ENCODE measurements at places on chromosomes 3 and 15.

- DNase-seq: no peak
These were observed 5.0 kb downstream of the MEX3B start for GRCh38 chr15:82040862-82041261.

DNA sequence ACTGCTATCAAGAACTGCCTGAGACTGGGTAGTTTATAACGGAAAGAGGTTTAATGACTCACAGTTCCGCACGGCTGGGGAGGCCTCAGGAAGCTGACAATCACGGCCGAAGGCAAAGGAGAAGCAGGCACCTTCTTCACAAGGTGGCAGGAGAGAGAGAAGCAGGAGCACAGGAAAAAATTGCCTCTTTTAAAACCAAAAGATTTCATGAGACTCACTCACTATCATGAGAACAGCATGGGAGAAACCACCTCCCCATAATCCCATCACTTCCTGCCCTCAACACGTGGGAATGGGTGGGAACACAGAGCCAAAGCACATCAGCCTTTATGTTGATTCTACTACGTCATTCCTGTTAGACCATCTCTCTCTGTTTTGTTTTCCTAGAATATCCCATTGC is 650.9 kb upstream of the SEMA6D start:
- no peak for DNase-seq

GRCh38 chr3:114508976-114509375 is 215.1 kb downstream of the TIGIT start:
- DNase-seq: no peak

GRCh38 chr15:59371458-59372351 is 966 bp downstream of the MYO1E start:
- DNase-seq: peak; percentile 62

DNA sequence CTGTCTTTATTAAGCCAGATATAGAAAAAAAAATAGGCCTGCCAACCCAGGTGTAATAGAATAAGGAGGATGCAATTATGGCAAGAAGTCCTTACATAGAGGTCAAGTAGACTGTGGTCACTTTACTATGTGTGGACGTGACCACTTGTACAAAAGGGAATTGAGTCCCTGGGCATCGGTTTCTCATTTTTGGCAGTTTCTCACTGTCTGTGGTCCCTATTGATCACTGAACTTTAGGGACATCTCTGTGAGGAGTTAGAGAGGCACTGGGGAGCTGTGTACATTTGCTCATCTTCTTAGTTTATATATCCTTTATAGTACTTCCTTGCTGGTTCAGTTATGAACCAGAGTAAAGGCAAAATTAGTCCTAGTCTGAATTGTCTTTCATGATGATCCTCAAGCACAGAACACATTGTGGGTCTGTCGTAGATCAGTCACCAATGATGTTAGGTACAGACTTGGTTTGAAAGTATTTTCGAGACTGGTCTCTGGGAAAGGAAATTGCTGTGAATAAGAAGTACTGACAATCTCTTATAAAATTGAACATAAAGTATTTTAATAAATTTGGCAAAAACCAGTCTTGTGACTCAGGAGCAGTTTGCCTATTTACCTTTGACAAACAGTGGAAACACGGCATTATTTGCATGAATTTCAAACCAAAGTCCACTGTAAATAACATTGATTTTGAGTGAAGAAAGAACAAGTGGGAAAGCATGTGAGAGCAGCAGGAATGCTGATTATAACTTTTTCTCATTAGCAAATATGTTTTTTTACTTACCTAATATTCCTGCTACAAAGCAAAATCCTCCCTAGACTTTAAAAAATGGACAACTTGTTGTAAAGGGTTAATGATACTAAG is 218.9 kb upstream of the DPH6 start:
- no peak for DNase-seq

GRCh38 chr3:160950542-160950941 is 154.6 kb downstream of the B3GALNT1 start:
- DNase-seq: no peak

DNA sequence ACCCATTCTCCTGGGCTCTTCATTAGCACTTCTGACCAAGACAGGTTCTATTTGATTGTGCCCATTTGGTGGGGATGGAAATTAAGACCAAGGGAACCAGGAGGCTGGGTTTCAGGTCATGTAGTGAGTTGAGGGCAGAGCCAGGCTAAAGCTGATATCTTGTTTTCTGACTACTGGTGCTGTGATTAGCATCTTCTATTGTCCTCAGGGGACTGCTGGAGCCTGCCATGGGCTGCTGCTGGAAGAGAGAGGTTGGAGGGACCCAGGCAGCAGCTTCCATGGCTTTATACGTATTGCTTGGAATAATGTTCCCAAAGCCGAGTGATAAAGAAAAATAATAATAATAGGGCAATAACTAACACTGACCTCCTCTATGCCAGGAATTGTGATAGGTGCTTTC is 211.4 kb upstream of the ROPN1 start:
- no peak for DNase-seq

GRCh38 chr15:88894348-88894818 is 961 bp downstream of the HAPLN3 start:
- peak; percentile 81 for DNase-seq

DNA sequence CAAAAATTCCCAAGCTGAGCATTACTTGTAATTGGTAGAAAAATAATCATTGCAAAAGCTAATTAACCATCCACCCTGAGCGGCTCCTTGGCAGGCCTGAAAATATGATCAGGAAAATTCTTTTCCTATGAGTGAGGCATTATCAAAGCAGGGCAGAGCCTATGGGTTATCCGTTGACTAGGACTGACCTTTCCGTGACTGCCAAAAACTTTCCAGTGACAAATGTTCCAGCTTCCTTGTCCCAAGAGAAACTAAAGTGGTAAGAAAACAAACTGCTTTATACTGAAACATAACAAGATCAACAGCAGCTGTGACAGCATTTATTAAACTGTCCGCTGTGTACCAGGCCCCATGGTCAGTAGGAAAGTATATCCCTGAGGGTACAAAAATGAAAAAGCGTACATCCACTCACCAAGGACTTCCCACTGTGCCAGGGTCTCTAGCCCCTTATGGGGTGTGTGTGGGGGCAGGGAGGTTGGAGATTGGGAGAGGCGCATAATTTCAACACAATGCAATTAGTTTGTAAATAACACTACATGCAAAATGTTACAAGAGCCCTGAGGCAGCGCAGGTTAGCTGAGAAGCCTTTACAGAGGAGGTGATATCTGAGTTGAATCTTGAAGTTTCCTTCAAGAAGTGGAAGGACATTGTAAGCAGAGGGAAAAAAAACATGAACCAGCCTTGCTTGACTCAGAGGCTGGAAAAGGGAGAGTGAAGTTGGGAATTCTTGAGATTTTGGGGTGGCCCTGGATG is 8.5 kb downstream of the LIPC start:
- no peak for DNase-seq

DNA sequence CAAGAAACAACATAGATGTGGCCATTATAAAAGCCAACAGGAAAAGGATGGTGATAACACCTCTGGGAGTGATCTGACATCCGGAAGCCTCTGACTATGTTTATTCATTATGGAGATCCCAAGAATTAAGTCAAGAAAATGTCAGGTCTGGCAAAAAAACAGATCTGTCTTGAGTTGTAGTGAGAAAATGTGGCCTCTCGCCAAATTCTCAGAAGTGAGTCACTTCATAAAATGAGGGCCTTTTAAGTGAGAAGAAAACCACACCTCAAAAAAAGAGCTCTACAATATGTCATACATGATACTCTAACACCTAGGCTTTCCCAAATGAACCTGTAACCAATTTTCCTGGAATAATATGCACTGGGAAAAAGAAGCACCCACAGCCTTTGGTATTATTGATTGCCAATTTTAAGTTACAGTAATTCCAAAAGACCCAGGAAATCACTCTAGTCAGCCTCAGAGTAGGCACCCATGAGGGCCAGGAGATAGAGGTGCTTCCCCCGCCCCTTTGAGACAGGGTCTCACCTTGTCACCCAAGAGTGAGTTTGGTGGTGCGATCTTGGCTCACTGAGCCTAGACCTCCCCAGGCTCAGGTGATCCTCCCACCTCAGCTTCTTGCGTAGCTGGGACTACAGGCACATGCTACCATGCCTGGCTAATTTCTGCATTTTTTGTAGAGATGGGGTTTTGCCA is 38.0 kb downstream of the CCR3 start:
- no peak for DNase-seq

GRCh38 chr3:61637088-61638051 is 76.0 kb downstream of the PTPRG start:
- DNase-seq: peak; percentile 38

DNA sequence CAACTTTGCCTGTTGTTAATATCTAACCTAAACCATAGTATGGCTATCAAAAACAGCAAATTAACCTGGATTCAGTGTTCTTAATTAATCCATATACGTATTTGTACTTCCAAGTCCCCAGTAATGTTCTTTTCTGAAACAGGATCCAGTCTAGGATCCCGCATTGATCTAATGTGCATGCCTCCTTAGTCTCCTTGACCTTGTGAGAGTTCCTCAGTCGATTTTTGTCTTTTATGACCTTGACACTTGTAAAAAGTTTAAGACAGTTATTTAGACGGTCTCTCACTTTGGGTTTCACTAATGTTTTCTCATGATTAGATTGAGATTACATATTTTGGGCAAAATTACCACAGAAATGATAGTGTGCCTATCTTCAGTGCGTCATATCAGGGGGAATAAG is 69.4 kb downstream of the TGFBR2 start:
- DNase-seq: no peak

DNA sequence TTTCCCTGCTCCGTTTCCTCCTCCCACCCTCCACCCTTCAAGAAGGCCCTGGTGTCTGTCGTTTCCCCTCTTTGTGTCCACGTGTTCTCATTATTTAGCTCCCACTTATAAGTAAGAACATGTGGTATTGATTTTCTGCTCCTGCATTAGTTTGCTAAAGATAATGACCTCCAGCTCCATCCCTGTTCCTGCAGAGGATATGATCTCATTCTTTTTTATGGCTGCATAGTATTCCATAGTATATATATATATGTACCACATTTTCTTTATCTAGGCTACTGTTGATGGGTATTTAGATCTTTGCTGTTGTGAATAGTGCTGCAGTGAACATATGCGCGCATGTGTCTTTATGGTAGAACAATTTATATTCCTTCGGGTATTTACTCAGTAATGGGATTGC is 4.8 kb downstream of the ST6GAL1 start:
- no peak for DNase-seq

DNA sequence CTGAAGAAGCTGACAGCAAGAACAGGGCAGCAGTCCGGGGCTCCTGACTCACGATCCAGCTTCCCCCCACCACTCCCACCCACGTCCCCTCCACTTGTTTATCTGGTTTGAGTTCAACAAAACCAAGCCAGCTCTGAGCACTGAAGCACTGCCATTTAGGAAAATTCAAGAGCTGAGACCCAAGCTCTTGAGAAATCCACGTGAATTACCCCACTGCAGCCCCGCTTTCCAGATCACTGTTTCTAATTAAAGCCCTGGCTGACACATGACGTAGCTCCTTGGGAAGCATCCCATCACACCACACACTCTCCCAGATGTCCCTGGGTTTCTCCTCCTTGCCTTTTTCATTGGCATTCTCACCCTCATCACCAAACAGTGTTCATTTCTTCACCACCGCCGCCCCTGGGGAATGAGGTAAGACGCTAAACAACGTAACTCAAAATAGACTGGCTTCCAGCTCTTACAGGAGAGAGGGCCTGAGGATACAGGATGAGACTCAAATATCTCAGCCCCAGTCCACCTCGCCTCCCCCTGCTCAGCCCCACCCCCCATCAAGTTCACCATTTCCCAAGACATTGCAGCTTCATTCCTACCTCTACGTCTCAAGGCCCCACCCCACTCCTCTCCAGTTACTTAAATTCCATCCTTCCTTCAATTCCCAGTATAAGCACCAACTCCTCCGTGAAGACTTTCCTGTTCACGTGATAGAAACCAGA is 95.4 kb downstream of the SRGAP3 start:
- no peak for DNase-seq

GRCh38 chr15:41656188-41656587 is 4.0 kb upstream of the MGA start:
- DNase-seq: no peak

GRCh38 chr3:197514786-197515355 is 40.9 kb downstream of the BDH1 start:
- DNase-seq: no peak

- no peak for DNase-seq
These were observed 140.7 kb upstream of the NSMCE3 start for GRCh38 chr15:29410338-29410737.

DNA sequence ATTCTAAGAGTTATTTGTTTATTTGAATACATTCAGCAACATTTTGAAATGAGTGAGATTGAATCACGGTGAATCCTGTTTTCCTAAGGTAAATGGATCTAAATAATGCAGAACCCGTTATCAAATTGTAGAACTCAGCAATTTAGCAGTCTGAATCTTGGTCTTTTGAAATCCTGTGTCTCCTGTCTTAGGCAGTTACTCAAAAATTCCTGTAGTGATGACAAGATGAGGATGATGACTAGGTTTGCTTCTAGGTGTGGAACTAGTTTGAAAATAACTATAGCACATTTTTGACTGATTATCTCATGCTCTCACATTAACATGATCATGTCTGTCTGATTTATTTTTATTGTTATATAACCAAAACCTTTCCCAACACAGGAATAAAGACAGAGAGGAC is 115.0 kb downstream of the RAP2B start:
- DNase-seq: no peak

- no peak for DNase-seq
These were observed 205.9 kb downstream of the ZIC1 start for GRCh38 chr3:147615035-147615434.

- DNase-seq: no peak
These were observed 3.3 kb downstream of the PPP4R2 start for GRCh38 chr3:72999951-73000350.

- no peak for DNase-seq
These were observed 35.2 kb upstream of the GREM1 start for GRCh38 chr15:32682569-32682968.

- DNase-seq: no peak
These were observed 88.3 kb upstream of the MYRIP start for GRCh38 chr3:39721076-39721475.

- DNase-seq: peak; percentile 44
These were observed 51.6 kb upstream of the CP start for GRCh38 chr3:149273096-149273751.

DNA sequence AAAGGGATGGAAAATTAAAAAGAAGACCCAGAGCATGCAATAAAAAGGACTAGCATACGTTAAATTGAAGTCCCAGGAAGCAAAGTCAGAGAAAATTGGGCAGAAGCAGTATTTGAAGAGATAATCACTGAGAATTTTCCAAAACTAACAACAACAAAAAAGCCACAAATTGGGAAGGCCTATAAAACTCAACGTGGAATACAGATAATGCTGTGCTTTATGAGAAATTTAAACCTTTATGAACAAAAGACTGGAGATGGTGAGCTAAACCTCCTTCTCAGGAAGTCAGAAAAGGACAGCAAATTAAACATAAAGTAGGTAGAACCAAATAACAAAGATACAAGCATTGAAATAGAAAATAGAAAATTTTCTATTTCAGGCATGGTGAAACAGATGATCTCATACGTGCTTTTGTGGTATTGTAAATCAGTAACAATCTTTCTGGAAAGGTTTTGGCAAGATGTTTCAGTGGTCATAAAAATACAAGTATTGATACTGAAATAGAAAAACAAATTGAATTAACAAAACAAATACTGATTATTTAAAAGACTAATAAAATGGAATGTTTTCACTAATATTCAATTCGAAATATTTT is 55.6 kb downstream of the LYSMD4 start:
- peak; percentile 52 for DNase-seq

Measured in GM13976 (cell line).